ENCODE measurements at places on chromosomes 5 and 9.

DNA sequence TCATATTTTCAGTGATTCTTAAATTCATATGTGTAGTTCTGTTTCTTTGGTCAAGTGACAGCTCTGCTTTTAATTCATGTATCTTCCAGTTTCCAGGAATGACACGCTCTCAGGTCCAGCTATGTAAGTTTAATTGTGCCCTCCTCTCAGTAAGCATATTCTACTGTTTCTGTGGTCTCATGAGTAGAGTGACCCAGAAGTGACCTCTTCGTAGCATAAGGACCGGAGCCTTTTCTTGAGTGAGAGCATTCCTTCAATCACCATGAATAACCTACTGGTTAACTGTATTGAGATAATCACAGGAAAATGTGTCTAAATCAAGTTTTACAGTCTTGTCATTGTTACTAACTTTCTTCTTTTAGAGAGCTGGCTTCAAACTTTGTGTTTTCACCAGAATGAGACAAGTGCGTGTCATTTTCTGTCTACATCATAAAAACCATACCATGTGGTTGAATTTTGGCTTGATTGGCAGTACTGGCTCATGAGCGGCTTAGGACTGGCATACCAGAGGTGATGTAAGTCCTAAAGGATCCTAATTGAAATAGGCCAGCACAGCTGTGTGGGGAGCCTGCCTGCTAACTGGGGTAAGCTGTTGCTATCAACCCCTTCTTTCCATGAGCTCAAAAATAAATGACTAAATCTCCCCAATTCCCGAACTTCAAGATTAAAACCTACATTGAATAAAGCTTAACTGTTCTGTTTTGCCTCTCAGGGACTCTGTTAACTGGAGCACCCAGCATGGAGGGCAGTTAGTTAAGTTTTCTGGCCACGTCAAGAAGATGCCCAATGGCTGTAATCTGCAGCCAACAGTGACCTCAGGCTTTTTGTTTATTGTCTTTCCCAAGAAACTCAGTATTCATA is 4.8 kb downstream of the ADAMTSL1 start:
- DNase-seq, result no peak

- DNase-seq, result no peak
These were observed 453.6 kb upstream of the TUSC1 start for GRCh38 chr9:26131886-26132285.

GRCh38 chr9:130298662-130299279 is 33.2 kb downstream of the HMCN2 start:
- no peak for DNase-seq

DNA sequence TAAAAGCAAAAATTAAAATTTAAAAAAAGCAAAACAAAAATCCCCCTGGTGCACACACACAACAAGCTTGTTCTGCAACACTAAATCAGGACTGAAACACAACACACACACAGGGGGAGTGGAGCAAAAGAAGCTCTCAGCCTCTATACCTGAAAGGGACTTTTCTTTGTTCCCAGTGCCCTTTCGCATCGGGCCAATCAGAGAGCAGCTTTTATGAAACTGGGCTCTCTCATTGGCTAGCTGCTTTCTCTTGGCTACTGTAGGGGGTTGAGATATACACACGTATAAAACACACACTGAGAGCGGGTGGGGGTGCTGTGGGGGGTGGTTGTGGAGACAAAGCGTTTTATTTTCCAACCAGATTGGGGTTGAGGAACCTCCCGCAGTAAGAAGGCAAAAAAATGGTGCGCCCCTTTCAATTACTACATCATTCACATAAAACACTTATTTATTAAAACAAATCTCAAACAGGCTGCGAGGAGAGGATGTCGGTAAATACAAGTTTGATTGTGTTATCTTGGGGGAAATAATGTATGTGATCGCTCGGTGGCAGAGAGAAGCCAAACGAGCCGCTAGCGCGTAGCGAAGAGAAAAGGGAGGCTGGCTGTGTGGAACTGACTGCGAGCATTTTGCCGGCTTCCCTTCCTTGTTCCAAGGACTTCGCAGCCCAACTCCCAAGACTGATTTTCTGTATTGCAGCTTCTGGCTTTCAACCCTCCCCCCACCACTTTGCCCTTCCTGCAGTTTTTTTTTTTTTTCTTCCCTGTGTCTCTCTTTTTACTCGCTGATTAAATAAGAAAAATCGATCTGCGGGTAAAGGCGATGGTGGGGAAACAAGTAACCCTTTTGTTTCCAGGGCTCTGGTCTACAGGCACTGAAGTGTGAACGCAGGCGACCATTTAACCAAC is 2.5 kb upstream of the ZNF608 start:
- DNase-seq, result no peak

DNA sequence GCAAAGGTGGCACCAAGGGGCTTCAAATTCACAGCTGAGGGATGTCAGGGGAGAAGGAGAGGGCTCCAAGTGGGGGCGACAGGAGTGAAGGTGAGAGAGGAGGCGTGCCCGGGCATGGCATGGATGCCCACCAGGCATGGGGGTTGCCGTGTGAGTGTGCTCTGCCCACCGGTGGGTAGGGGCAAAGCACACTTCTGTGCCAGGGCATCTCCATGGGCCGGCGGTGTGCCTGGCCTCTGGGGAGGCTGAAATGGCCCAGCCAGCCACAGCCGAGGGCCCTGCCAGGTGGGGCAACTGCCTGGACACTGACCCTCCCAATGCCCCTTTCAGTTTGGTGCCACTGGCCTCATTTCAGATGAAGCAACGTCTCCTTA is 14.0 kb upstream of the RNU6ATAC start:
- no peak for DNase-seq

GRCh38 chr9:131272212-131272611 is 4.1 kb downstream of the FAM78A start:
- no peak for DNase-seq

- no peak for DNase-seq
These were observed 124.5 kb upstream of the FST start for GRCh38 chr5:53355931-53356330.

DNA sequence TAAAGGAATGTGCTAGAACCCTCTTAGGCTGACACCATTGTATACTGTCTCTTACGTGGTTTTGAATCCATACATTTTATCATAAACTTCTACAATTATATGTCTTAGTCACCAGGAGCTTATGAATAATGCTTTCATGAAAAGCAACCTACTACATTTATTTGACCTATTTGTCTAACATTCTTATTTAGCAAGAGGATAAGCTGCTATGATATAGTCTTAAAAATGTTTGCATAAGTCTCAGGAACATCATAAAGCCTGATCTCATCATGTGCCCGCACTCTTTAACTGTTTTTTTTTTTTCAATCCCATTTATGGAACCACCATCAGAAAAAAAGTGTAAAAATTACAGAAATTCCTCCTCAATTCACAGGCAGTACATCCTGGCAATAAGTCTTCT is 59.7 kb downstream of the CDH12 start:
- DNase-seq, result no peak

- DNase-seq, result no peak
These were observed 168.5 kb downstream of the PALM2AKAP2 start for GRCh38 chr9:109948453-109948852.

DNA sequence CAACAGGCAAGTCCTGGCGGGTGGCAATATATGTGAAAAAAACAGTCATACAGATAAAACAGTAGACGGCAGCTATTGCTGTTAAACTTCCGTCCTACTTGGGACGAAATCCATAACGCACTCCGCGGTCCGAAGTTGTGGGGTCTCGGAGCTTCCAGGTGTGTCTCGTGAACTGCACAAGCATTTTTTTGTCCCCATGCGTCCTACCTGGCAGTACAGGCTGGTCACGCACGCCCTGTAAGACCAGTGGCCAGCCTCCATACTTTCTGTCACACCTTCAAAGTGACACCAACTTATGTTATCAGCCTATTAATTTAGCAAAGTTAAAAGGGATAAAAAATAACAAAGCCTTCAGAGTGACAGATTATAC is 51.3 kb downstream of the TGFBI start:
- no peak for DNase-seq

- DNase-seq, result no peak
These were observed 112.9 kb upstream of the LMX1B start for GRCh38 chr9:126500600-126501382.

DNA sequence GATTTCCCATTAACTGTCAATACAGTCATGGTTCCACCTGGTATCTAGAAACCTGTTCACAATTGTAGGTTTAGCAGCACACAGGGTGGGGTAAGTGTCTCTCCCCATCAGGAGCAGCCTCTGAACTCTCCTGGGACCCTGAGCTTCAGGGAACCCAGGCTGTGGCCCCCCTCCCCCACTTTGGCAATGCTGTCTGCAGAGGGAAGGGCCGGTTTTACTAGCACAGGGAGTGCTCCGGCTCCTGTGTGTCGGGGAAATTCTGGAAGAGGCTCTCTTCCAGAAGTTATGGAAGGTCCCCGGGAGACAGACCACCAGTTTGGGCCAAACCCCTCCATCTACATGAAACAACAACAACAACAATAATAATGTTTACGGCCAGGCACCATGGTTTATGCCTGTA is 9.9 kb downstream of the DAB2IP start:
- DNase-seq, result no peak

DNA sequence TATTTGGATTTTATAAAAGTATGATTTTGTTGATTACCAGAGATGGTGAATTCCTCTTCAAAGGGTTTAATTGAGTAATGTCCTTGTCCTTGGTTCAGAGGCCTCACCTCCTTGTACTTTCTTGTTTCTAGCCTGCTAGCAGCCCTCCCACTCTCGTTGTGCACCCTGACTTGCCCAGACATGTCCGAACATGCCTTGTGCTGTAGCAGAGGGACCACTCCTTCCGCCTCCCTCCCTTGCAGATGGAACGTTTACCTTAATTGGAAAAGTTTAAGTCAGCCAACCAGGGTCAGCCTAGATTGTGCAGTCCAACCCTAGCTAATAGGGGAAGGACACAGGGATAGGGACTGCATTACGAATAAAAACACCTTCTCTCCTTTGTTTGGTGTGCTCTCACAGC is 406.9 kb upstream of the NMUR2 start:
- no peak for DNase-seq

GRCh38 chr5:111704452-111705085 is 52.4 kb downstream of the NREP start:
- no peak for DNase-seq

DNA sequence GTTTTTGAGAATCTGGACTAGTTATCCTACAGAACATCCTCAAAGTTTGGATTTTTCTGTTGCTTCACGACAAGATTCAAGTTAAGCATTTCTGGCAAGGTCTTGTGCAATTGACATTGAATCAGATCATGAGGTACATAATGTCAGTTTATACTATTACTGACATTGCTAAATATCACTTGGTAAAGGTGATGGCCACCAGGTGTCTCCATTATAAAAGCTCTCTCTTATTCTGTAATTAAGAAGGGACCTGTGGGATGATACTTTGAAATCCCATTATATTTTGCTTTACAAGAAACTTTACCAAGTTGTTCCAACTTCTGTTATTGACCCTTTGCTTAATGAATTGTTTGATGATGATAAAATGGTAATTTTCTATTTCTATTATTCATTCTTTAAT is 131.0 kb upstream of the ASTN2 start:
- no peak for DNase-seq

GRCh38 chr5:67182301-67182790 is 14.3 kb downstream of the CD180 start:
- no peak for DNase-seq

DNA sequence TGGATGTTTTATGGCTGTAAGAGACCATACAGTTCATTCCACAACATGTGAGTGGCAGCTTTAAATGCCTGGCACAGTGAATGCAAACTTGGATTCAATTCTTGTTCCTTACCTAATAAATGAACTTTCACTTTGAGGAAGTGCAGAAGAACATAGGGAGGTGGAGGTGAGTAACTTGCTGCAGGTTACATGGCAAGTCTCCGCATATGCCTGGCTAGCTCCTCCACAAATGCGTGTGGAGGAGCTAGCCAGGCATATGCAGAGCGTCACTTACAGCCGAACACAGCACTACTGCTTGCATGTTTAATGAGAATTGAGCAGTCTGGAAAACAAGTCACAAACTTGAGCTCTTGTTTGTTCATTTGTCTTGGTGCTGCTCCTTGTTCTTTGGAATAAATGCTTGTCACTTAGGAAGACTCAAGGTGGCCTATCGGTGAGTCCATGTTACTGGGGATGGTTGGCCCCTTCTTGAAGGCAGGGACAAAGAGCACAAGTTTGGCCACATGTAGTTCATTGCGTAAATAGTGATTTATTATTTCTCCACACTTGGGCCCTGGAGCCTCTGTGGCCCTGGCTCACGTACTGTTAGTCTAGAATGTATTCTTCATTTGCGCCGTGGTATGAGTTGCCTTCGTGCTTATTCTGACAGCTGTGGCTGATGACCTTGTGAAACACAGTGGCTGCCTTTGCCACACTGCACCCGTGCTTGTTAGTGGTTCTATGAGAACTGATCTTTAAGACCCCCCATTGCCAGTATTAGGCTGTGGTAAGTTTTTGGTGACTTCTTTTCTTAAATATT is 3.1 kb downstream of the ISOC1 start:
- DNase-seq, result no peak

- no peak for DNase-seq
These were observed 335.8 kb downstream of the IRX2 start for GRCh38 chr5:2415678-2416077.

DNA sequence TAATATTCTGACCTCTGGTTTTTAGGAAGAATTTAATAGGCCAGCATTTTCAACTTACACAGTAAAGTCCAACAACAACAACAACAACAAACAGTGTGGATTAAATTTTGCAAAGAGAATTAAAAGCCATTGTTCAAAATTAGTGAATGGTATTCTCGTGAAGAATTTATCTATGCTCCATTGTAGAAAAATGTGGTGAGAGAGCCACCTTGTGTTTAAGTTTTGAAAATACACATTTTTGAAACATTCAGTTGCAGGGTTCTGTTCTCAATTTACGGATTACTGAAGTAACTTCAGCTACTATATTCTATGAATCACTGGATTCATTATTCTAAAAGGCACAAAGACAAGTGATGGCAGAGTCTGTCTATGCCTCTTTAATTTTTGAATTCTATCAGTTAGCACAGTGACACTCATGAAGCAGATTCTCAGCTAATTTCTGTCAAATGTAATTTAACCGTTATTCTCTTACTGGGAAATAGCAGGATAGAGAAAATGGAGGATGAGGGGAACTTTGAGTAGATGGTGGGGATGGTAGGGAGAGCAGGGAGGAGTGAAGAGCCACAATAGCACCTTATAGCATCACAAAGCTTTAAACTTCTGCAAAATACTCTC is 11.0 kb downstream of the CCDC152 start:
- DNase-seq, result no peak

DNA sequence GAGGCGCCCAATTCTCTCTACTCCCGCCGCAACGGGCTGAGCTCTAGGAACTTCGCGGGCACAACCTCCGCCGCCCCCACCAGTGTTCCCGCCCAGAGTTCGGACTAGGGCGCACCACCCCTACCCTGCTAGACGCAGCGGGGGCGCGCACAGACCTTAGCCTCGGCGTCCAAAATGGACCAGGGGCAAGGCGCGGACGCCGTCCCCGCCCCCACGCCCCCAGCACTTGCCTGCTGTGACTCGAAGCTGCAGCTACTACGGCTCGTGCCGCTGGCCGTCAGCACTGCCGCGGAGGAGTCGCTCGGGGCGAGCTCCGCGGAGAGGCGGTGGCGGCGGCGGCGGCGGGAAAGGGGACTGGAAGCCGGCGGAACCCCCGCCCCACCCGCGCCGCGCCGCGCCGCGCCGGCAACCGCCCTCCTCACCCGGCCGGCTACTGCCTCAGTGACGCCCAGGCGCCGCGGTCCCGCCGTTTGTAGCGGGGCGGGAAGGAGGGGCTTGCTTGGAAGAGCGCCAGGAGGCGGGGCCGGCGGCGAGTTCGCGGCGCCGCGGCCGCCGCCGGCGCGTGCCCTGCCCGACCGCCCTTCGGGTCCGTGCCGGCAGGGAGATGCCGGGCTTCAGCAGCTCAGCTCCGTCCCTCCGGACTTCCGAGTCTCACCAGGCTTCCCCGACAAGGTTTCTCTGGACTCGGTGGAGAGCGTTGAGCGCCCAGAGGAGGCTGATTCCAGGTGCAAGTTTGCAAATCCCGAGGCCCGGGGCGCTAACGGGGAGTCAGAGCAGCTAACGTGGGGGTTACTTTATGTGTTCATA is 4.5 kb downstream of the ELAVL2 start:
- DNase-seq, result no peak
